ENCODE measurements at places on chromosomes 5 and 9. TPM values are rescaled to one million over a fixed set of nuclear protein-coding genes. Genes with fewer than 3 reads are reported as not detected.

Gene KLF9
- 10.6 TPM for total RNA-seq

DNA sequence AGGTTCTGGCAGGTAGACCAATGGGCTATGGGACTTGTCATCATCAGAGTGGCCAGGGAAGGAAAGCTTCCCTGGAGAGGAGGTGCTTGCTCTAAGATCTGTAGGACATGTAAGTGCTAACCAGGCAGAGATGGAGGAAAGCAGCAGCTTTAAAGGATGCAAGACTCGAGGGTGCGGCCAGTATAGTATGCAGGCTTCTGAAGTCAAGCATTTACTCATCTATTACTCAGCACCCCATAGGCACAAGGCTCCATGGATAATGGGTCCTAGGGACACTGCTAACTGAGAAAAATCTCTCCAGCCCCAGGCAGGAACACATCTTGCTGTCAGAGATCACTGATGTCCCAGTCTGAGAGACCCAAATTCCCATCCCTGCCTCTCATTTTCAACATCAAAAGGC is 49.7 kb downstream of the WWC1 start:
- DNase-seq, result peak; percentile 21

DNA sequence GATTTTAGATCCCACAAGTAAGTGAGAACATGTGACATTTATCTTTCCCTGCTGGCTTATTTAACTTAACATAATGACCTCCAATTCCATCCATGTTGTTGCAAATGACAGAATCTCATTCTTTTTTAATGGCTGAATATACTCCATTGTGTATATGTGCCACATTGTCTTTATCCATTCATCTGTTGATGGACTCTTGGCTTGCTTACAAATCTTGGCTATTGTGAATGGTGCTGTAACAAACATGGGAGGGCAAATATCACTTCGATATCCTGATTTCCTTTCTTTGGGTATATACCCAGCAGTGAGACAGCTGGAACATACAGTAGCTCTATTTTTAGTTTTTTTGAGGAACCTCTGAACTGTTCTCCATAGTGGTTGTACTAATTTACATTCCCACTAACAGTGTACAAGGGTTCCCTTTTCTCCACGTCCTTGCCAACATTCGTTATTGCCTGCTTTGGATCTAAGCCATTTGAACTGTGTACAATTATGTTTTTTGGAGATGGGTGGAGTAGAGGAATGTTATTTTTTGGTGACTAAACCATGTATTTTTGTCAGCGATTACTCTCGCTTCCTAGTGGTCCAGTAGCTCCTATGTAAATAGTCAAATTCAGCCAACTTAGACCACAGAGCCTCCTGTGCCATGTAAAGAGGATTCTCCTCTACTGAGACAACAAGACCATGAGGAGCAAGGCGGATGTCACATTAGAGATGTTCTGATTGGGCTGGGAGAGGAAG is 60.6 kb downstream of the TNFSF15 start:
- DNase-seq, result peak; percentile 26

GRCh38 chr9:69090946-69091345 is 55.4 kb downstream of the FXN start:
- no peak for DNase-seq

- peak; percentile 14 for DNase-seq
Observed at GRCh38 chr9:91824601-91825305, 125.3 kb downstream of the ROR2 start.

All from Daoy (cell line).